ENCODE measurements at places on chromosomes 16 and 17.

- DNase-seq: no peak
Measured at GRCh38 chr16:23504453-23505179, 5.7 kb downstream of the GGA2 start.

- no peak for DNase-seq
Measured at GRCh38 chr17:45150911-45151809, 2.9 kb downstream of the HEXIM1 start.

DNA sequence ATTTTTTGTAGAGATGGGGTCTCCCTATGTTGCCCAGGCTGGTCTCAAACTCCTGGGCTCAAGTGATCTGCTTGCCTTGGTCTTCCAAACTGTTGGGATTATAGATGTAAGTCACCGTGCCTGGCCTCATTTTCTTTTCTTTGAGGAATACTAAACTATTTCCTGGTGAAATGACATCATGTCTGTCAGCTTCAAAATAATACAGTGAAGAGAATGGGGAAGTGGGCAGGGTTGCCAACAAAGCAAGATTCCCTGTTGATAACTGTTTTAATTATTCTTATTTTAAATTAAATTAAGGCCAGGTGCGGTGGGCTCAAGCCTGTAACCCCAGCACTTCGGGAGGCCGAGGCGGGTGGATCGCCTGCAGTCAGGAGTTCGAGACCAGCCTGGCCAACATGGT lies 21.1 kb downstream of the PIPOX start:
- no peak for DNase-seq

DNA sequence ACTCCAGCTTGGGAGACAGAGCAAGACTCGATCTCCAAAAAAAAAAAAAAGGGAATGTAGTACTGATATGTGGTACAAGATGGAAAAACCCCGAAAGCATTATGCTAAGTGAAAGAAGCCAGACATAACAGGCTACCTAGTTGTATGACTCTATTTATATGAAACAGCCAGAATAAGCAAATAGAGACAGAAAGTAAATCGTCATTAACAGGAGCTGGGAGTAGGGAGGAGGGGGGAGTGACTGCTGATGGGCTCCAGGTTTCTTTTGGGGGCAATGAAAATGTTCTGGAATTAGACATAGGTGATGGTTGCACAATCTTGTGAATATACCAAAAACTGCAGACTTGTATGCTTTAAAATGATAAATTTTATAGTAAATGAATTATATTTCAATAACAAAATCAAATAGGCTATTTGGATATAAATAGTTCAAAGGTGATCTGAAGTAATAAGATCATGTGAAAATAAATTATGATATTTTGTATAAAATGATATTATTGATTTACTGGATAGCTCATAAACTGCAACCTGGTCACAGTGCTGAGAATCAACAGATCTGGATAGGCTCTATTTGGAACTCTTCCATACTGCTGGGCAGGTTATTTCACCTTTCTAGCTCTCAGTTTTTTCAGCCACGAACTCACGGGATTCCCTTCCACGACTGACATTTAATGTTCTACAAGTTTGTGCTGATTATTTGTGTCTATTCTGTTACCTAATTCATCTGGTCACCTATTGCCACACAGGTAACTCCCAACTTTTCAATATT lies 27.1 kb downstream of the ZNF652 start:
- no peak for DNase-seq

- DNase-seq: no peak
Measured at GRCh38 chr16:82082543-82083244, 47.6 kb downstream of the HSD17B2 start.

DNA sequence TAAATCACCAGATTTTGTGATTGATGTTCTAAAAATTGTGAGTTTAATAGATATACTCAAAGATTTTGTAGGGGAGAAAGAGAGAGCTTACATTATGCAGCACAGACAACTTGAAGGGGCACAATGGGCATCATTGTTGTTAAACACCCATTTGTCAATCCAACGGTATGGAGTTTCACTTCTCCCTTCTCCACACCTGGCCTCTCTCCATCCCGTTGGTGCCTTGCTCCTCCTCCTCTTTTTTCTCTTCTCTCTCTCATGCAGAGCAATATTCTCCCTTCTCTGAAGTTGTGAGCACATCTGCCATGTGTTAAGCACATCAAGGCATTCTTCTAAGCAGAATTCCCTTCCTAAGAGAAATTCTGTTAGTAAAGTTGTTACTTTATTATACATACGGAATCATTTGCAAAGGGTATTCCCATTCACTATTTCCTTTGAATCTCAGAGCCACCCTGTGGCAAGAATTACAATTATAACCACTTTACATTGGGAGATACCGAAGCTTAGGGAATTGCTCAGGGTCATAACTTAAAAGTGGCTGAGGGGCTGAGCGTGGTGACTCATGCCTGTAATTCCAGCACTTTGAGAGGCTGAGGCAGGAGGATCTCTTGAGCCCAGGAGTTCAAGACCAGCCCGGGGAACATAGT lies 40.5 kb upstream of the SKAP1 start:
- DNase-seq: no peak

GRCh38 chr16:31710134-31710533 lies 163.5 kb upstream of the ZNF267 start:
- no peak for DNase-seq

DNA sequence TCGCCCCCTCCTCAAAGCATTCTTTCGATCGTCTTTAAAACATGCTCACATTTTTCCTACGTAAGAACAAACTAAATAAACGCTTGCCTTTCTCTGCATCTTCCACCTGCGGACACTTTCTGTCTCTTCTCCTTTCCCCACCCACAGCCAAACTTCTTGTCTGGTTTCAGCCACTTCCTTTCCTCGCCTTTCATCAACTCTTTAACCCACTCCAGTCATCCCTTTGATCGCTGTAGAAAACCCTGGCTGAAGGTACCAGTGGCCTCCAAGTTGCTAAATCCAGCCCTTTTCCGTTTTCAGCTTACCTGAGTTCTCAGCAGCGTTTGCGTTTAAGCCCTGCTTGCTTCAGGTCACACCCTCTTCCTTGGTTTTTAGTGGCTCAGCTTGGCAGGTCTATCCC lies 483 bp downstream of the RPA1 start:
- no peak for DNase-seq
